Glomerular endothelial cell (primary cell): ENCODE measurements at places on chromosomes 3 and 15. TPM values are rescaled to one million over a fixed set of nuclear protein-coding genes. Genes with fewer than 3 reads are reported as not detected.

GRCh38 chr3:178083906-178084866 lies 452.1 kb upstream of the KCNMB2 start:
- no peak for DNase-seq

DNA sequence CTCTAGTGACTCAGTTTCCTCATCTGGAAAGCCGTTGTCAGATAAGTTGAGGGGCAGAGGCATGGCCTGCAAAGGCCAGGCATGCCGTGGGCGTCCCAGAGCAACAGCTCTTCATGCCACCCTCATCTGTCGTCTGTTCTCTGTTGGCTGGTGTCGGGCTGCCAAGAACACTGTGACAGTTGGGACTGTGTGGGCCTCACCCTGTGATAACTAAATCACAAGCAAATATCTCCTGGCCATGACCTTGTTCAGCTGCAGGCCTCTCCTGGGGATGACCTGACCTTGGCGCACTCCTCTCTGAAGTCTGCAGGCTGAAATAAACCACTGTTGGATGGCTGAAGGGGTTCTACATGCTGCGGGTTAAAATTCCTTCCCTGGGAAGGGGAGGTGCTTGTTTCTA lies 145.9 kb downstream of the SHQ1 start:
- no peak for DNase-seq

GRCh38 chr3:99720985-99721632 lies 82.7 kb downstream of the COL8A1 start:
- DNase-seq, result no peak

DNA sequence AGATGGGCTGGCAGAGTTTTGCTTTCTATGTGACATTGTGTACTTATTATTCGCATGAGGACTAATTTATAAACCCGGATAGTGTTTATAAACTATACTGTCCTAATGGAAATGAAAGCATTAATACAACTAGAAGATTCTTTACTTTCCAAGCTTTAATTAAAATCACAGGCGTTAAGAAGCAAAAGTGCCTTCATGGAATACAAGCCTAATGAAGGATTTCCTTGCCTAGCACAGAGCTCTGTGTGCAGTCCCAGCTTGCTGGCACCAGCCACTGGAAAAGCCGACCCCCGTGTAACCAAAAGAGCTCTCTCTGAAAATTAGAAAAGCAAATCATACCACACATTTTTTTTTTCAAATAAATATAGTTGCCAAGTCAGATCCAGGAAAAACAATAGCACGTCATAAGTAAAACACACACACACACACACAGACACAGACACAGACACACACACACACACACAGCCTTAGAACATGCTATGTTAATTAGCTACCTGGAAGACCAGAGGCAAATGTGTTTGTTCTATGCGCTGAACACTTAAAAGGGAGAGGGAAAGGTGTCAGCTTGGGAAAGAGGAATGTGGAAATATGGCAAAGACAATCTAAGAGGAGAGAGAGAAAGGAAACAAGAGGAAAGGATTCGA lies 1084.2 kb downstream of the TUSC7 start:
- DNase-seq, result no peak

- no peak for DNase-seq
Observed at GRCh38 chr15:60999771-61000170, 229.3 kb downstream of the RORA start.

GRCh38 chr15:53031469-53031868 lies 241.3 kb upstream of the ONECUT1 start:
- DNase-seq, result no peak

GRCh38 chr15:59178151-59178695 lies 28.4 kb upstream of the LDHAL6B start:
- no peak for DNase-seq

- no peak for DNase-seq
Observed at GRCh38 chr3:111476701-111477100, 65.3 kb upstream of the CD96 start.

DNA sequence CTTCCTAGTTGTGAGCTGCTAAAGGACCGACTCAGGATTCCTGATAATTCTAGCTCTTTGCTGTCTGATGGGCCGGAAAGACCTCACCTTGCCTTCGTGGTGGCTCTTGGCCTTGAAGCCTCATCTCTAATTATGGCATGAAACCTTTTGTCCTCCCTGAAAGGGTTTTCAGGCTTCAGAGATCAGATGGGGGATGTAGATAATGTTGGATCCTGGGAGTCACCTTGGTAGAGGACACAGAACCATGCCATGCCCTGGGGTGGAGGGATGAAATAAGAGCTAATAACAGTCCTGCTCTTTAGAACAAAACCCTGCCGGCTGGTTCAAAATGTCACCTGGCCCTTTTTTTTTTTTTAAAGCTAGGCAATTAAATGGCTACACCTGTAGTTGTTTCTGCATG lies 50.8 kb upstream of the SYN2 start:
- no peak for DNase-seq

GRCh38 chr3:100641471-100642032 lies 32.2 kb downstream of the ADGRG7 start:
- no peak for DNase-seq

DNA sequence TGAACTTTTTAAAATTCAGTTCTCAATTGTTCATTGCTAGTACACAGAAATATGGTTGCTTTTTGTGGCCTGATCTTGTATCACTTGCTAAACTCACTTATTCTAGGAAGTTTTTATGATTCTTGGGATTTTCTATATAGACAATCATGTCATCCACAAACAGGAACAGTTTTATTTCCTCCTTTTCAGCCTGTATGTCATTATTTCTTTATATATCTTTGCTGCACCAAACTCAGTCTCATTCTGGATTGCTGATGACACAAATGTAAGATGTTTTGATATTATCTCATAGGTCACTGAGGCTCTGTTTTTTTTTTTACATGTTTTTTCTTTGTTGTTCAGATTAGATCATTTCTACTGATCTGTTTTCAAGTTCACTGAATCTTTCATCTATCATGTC lies 71.7 kb downstream of the TTBK2 start:
- no peak for DNase-seq

- no peak for DNase-seq
Observed at GRCh38 chr15:67039384-67040075, 25.9 kb upstream of the SMAD3 start.

GRCh38 chr3:135224815-135225362 lies 429.8 kb downstream of the EPHB1 start:
- no peak for DNase-seq

DNA sequence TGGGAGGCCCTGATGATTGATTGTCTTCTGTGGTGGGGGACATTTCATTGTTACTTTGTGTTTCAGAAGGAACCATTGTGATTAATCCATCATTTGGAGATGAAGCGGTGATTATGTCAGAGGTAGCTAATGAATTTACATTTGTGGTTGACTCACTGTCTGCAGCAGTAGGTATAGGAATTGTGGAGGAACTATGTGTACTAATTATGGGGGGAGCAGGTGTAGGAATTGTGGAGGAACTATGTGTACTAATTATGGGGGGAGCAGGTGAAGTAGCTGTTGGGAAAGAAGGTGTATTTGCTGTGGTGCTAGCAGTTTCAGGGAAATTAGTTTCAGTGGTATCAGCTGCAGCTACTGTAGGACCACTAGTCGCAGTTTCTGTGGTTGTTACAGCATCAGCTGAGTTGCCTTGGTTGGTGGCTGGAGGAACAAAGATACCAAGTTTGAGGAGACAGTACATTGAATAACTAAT lies 6.9 kb downstream of the MUC13 start:
- DNase-seq, result no peak

- DNase-seq, result no peak
Observed at GRCh38 chr15:92018535-92019239, 165.2 kb downstream of the SLCO3A1 start.

- DNase-seq, result no peak
Observed at GRCh38 chr3:67832817-67833216, 178.4 kb upstream of the SUCLG2 start.

GRCh38 chr3:192253138-192253887 lies 474.0 kb downstream of the FGF12 start:
- no peak for DNase-seq

DNA sequence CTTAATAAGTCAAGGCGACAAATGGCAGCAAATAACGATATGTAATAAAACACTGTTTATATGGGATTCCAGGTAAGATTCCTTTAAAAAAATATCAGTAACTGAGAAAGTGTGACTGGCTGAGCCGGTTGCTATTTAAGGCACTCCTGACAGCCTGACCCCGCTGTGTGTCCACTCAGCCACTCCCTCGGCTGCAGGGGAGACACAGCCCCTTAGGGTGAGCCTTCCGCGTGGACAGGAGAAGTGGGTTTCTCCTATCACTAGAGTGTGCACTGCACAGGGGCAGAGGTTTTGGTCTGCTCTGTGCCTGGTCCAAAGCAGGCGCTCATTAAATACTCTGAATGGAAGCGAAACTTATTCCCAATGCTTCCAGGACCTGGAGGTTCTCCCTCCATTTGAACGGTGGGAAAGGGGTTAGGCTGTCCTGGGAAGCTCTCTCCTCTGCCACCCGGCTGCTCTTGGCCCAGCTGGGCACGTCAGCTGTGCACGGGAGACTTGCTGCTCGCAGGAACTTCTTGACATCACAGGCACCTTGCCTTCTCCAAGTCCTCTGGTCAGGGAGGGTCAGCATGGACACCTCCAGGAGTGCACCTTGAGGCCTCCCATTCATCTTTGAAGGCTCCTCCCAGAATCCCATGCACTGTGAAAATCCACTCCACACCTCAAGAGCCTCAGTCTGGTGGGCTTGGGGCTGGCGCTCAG lies 43.3 kb upstream of the SLCO2A1 start:
- DNase-seq, result no peak

DNA sequence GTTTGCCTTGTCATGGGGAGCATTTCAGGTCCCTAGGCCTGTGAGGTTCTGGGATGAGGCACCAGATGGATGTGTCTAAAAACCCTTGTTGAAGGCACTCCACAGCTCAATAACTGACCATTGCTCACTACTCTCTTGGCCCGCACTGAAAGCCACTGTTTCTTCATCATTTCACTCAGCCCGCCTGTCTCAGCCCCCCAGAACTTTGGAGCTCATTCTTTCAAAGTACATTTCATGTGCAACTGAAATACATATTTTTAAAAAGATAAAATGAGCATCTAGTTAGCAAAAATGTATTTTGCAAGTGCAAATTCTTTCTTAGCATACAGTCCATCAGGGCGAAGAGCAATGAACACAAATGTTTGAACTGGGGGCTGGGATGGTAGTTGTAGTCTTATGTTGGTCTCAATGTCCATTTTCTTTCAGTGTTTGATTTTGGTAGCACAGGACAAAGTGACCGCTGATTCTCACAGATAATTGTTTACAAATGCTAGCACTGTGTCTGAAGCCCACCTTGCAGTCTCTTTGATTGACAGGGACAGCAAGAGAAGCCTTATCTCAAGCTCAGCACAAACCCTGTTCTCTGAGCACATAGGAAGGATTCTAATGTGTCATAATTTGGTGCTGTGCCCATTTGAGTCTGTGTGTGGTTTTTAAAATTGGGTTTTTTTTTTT lies 19.6 kb downstream of the HEMK1 start:
- DNase-seq, result no peak

DNA sequence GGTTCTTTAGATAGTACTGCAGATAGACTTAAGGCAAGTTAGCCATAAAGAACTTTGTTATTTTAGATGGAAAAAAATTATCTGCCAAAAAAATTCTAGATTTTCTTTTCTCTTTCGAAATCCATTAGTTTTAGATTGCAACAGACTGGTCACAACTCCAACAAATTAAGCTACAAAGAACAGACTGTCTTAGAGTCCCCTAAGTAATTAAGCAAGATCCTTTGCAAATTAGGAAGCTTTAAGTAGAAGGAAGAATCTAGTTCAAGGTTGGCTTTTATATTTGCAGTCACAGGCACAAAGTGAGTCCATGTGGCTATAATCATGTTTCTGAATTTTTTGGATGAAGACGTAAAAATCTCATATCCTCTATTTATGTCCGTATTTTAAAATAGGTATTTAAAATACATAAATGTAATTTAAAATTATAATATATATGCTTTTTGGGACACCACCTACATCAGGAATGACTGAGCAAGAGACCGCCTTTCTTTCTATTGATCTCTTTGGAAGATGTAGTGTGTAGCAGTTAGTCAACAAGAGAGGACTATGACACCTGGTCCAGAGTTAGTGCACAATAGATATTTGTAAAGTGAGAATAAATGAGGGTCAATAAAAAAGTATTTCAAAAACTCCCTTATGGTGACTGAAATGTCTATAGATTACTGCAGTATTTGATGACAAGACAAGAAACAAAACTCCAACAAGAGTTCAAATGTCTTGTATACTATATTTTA lies 34.4 kb downstream of the TMEM45A start:
- DNase-seq, result no peak

DNA sequence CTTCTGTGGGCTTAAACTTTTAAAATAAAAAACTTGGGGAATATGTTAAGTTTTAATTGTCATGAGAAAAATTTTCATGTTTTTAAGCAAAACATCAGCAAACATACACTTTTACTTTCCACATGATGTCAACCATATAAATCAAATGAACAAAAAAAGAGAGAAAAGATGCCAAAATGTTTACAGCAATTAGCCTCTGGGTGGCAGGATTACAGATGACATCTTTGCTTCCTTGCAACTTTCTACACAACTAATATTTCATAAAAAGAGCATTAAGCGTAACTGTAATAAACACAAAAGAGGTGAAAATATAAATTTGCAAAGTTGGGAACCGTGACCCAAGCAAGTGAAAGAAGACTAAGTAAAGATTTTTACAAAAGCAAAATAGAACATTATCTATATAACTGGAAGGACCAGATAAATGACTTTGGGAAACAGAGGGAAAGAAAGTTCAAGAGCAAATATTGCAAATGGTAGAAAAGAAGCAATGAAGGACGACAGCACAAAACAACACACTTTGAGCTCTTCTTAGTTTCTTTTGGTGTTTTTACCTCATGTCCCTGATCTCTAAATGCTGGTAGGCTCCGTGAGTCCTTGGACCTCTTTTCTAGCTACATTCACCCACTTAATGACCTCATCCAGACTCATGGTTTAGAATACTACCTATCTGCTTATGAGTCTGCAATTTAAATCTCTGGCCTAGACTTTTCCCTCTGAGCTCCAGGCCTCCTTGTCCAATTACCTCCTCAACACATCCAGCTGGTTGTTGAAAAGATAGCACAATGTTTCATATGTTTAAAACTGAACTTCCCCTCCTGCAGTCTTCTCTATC lies 9.4 kb downstream of the TP53BP1 start:
- no peak for DNase-seq

DNA sequence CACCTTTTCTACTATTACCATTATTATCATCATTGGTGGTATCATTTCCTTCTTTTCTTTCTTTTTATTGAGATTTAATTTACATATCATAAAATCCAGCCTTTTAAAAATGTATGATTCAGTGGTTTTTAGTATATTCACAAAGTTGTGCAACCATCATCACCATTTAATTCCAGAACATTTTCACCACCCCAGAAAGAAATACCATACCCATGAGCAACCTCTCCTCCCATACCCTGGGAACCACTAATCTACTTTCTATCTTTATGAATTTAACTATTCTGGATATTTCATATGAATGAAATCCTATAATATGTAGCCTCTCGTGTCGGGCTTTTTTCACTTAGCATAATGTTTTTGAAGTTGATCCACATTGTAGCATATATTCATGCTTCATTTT lies 29.1 kb downstream of the AAGAB start:
- DNase-seq, result no peak

CLK3 gene
- 72.4 and 102 TPM in 2 replicates for total RNA-seq

TF gene
- 0.12 and 0.15 TPM in 2 replicates for total RNA-seq

TRH gene
- not detected in 2 replicates for total RNA-seq

GUCA1C gene
- total RNA-seq, result not detected in 2 replicates

ALG1L2 gene
- total RNA-seq, result not detected in 2 replicates

CCR4 gene
- total RNA-seq, result 0.64 and 0.78 TPM in 2 replicates

FBXO40 gene
- total RNA-seq, result not detected in 2 replicates

SCAMP5 gene
- 27.2 and 32.6 TPM in 2 replicates for total RNA-seq

GOLGA8G gene
- total RNA-seq, result not detected in 2 replicates
